ENCODE measurements at places on chromosomes 16 and 17.

DNA sequence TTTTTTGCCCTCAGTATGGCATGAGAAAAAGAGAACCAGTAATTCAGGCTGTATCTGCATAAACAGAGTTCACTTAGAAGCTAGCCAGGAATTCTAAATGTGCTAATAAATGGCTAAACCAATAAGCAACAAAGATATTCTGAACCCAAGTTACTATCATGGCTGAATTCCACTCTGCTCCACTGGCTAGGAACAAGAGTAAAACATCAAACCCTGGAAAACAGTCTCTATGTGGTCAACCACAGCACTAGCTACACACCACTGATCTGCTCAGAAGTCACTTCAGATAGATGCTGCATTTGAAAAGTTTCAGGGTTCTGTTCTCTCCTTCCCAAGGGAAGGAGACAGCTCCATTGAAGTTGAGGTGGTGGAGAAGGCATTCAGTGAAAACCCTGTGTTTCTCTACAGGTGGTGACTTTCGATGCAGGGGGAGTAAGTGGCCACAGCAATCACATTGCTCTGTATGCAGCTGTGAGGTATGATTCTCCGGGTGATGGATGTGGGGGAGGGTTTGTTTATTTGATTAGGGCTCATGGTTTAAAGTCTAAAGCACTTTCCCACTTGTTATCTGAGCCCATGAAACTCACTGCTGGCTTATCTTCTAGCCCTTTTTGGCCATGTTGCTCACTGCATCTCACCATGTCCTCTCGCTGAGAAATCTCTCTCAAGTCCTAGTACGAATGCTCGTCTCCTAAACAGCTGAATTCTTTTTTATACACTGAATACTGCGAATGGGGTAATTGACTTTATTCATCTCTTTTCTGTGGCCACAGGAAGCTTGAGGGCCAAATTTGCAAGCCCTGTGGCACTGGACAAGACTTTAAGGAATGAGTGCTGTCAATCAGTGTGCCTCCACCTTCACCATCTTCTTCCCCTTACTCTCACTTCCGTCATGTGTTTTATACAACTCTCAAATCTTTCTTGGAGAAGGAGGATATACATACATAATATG, 39.9 kb downstream of the CENPV start:
- DNase-seq: no peak

GRCh38 chr17:81285179-81285878, 9.8 kb downstream of the SLC38A10 start:
- DNase-seq: peak; percentile 19

- DNase-seq: no peak
These were observed 6.6 kb downstream of the PTX4 start for GRCh38 chr16:1481906-1482835.

GRCh38 chr16:30063278-30063892, 2.2 kb upstream of the ALDOA start:
- DNase-seq: no peak

- DNase-seq: no peak
These were observed 23.0 kb downstream of the ZNF200 start for GRCh38 chr16:3212006-3212405.

GRCh38 chr16:50248845-50249244, 17.5 kb upstream of the ADCY7 start:
- no peak for DNase-seq

DNA sequence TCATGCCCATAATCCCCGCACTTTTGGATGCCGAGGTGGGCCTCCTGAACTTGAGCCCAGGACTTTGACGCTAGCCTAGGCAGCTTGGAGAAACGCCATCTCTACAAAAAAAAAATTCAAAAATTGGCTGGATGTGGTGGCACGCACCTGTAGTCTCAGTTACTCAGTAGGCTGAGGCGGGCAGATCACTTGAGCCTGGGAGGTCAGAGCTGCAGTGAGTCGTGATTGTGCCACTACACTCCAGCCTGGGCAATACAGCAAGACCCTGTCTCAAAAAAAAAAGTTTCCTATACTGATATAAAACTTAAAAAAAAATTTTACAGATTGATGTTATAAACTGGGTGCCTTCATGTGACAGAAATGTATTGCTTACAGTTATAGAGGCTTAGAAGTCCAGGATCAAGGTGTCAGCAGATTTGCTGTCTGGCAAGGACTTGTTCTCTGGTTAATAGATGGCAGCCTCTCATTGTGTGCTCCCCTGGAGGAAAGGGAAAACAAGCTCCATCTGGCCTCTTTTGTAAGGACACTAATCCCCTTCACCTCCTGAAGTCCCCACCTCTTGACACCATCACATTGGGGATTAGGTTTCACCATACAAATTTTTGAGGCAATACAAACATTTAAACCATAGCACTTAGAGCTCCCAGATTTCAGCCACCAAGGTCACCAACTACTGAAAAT, 8.5 kb upstream of the CES3 start:
- no peak for DNase-seq

GRCh38 chr17:29757788-29758187, 135.1 kb upstream of the CORO6 start:
- DNase-seq: no peak

DNA sequence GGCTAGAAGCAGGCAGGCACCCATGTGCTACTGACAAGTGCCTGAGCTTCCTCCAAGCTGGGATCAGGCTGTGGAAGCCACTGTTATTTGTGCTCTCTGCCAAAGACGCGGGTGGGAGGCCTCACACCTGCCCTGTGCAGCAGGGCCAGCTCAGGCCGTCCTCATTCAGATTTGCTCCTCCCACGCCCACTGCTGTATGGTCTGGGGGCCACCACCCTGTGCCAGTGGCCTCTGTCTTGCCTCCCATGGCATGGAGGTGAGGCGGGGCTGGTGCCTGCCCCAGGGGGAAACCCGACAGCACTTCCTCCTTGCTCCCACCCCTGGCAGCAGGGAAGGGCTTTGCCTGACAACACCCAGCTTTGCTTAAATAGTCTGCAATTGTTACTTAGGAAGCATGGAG, 356.5 kb upstream of the CDH8 start:
- no peak for DNase-seq

DNA sequence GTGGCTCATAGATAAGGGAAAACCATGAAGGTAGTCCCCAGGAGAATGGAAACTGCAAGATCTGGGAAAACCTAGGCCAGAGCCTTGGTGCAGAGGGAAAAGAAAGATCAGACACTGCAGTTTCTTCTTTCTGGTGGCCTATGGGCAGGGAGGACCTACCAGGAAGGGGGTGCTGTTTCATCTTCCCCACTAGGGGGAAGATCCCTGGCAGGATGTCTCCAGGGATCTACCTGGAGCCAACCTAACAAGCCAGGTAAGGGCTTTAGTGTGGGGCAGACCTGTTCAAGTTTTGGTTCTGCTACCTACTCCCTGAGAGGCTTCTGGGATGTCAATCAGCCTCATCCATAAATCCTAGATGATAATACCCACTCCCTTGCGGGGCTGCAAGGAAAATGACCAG, 21.4 kb downstream of the TOM1L2 start:
- DNase-seq: no peak

DNA sequence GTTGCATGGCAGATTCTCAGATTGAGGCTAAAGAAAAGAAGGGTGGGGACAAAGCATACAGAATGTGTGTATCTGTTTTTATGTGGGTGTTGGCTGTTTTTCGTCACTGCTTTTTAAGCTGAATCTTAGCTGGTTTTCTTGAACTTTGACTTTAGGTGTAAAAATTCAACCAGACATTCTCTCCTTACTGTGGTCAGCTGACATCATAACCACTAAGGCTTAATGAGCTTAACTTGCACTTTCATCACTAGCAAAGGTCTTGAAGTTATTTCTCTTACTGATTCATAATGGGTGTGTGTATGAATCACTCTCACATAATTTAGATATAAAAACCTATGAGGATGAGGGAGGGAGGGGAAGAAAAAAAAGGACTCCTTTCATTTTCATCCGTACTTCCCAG, 4.0 kb upstream of the CDC6 start:
- DNase-seq: no peak

DNA sequence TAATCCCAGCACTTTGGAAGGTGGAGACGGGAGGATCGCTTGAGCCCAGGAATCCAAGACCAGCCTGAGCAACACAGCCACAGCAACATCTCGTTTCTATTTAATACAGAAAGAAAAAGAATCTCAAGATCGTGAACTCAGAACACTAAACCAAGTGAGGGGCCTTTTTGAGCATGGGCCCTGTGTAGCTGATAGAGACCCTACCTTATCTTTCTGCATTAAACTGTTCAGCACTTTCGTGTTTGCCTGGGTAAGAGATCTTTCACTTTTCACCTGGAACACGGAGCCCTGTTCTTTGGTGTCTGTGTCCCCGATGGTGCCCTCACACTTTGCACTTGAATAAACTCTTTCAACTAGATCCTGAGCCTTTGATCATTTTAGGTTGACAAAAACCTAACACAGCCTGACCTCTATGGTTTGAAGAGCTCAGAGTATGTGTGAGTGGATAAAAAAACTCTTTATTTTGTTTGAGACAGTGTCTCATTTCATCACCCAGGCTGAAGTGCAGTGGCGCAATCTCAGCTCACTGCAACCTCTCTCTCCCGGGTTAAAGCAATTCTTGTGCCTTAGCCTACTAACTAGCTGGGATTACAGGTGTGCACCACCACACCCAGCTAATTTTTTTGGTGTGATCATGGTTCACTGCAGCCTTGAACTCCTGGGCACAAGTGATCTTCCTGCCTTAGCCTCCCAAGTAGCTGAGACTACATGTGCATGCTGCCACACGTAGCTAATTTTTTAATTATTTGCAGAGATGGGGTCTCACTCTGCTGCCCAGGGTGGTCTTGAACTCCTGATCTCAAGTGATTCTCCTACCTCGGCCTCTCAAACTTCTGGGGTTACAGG, 83.8 kb upstream of the GRIN2A start:
- no peak for DNase-seq

DNA sequence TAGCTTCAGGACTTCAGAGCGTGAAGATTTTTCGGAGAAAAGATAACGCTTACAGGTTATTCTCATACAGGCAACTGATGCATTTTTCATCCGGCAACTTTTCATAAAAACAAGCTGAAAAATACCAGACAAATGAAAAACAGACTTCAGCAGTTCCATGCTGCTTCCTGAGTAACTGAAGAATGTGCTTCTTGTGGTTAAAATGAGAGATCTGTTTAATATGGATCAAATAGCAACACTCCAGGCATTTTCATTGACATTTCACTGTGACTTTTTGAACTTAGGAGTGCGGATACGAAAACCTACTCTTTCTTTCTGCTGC, 705 bp upstream of the PITPNC1 start:
- no peak for DNase-seq

DNA sequence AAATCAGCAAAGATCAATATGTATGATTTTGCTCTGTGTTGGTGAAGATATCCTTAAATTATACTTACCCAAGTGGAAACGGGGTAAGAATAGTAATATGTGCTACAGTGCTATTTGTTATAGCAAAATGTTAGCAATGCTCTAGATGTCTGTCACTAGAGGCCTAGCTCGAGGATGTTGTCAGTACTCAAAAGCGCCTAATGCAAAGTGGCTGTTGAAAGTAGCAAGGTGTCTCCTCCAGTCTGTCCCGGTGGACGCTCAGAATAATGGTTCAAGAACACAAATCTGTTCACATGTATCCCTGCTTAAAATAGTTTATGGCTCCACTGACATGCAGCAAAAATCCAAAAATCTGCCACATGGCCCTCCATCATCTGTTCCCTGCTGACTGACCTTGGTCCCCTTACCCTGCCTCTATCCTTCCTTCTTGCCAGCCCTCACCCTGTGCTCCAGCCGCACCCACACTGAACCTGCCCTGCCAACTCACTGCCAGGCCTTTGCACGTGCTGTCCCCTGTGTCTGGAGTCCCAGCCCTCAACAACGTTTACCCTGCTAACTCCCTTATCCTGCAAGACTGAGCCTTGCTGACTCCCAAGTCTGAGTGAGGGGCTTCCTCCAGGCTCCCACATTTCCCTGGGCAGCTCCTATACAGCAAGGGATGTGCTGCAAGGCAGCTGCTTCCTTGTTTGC, 9.6 kb upstream of the RNF112 start:
- DNase-seq: no peak

Measured in T follicular helper cell (primary cell).